NCI-H2171 (cell line): ENCODE measurements at places on chromosomes 6 and 20.
A peak's percentile ranks its signal among the peaks of the same experiment; 100 is the strongest.

DNA sequence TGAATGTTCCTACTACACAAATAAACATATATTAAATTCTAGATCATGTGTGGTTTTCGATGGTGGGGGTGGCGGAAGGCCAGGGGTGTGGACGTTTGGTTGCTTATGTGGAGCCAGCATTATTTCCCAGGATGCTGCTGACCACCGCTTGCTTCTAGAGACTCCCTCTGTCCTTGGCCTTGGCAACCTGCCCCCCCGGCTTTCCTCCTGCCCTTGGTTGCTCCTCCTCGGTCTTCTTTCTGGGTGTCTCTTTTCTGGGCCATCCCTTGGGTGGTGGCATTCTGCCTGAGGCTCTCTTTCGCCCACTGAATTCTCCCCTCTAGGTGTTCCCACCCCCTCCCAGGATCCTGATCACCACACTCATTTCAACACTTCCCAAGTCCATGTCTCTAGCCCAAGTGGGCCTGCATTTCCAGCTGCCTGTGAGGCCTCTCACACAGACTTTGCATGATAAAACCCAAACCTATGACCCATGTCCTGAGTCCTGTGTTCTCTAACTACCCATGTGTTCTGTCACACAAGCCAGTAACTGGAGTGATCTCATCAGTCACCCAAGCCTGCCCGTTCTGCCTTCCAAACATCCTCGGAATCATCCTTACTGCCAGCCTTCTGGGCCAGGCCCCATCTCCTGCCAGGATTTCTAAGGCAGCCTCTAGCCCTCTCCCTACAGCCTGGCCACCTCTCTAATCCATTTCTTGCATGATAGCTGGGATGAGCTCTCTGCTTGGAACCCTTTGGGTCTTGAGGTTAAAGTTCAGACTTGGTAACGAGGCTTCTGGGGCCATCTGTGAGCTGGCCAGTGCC is 71.2 kb downstream of the CDS2 start:
- no peak for DNase-seq

- DNase-seq, result no peak
Observed at GRCh38 chr6:81758221-81758620, 5.7 kb upstream of the TENT5A start.

DNA sequence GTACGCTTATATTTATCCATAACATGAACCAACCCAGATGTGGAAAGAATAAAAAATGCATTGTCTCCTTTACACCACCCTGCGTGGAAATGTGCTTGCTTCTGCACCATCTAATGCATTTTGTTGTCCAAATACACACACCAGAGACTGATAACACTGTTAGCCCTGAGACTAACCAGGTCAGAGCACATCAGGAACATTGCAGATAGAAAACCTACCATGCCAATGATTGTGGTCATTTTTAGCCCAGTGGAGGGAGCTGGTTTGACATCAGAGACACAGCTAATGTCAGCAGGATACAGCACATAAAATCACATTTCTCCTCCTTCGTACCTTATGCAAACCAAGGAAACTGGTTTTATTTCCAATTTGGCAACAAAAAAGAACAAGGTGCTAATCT is 528.7 kb downstream of the DOK5 start:
- DNase-seq, result no peak

DNA sequence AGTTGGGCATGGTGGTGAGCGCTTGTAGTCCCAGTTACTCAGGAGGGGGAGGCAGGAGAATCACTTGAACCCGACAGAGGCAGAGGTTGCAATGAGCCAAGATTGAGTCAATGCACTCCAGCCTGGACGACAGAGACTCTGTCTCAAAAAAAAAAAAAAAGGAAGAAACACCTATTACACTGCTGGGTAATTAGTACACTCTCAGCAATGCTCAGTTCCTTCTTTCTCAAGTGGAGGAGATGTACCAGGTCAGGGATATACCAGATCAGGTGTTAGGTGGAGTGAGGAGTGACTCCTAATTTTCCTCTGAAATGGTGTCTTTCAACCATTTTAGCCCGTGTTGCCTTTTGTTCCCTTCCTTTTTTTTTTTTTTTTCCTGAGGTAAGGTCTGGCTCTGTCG is 30.0 kb upstream of the UBR2 start:
- DNase-seq, result no peak

GRCh38 chr20:40562031-40562430 is 127.0 kb downstream of the MAFB start:
- no peak for DNase-seq

- DNase-seq, result no peak
Observed at GRCh38 chr6:169277619-169278018, 24.0 kb upstream of the THBS2 start.

GRCh38 chr6:45677381-45678284 is 299.9 kb upstream of the SUPT3H start:
- no peak for DNase-seq

- no peak for DNase-seq
Observed at GRCh38 chr6:107704347-107705013, 119.6 kb downstream of the SCML4 start.

GRCh38 chr6:92231171-92231701 is 1188.1 kb downstream of the EPHA7 start:
- DNase-seq, result no peak

GRCh38 chr6:101454106-101454676 is 60.7 kb downstream of the GRIK2 start:
- no peak for DNase-seq

DNA sequence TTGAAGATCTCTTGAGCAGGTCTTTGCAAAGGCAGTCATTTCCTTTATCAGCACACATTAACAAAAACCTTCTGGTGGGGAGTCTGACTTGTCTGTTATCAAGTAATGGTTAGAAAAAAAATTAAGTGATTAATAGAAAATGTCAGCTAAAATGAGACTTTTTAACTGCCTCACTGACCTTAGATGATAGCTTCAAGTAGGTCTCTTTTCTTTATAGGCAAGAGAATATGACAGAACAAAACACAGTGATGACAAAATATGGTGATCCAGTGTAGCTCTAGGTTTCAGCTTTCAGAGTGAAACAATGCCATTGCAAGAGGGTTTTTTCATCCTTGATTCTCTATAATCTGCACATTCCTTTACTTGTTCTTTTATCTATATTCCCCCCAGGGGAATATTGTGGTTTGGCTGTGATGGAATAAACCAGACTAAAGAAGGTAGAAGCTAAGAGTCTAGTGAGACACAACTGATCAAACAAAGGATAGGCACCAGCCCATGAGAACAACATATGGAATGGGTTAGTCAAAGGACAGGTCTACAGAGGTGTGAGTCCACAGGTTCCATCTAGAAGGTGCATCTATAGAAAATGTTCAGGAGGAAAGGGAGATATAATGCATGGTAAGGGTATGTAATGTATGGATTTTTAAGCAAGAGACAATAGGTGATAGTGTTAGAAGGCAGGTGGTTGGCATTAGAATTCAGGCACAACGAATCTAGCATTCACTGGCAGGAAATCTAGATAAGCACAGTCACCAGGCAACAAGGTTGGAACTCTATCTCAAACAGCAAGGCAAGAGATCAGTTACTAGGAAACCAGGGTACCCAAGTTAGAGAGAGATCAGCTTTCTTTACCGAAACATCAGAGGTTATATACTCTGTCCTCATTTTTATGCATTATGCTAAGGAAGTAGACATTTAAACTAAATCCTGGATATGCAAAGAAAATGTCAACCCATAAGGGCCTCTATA is 228.9 kb upstream of the SMLR1 start:
- no peak for DNase-seq

DNA sequence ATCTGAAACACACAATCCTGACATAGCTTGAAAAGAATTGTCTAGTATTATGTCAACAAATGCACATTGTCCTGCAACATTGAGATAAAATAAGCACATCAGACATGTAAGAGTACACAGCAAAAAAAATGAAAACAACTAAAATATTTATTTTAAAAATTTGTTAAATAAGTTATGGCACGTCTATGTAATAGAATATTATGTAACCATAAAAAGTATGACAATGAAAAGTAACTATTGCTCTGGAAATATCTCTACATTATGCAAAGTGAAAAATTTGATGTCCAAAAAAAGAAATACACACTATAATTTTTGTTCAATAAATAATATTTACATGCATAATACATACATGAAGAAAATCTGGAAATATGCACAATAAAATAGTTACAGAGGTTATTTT is 9.3 kb upstream of the ID4 start:
- DNase-seq, result no peak

- no peak for DNase-seq
Observed at GRCh38 chr6:11632795-11633511, 95.4 kb downstream of the TMEM170B start.

- peak; percentile 59 for DNase-seq
Observed at GRCh38 chr20:19756761-19757486, 1.1 kb upstream of the RIN2 start.

DNA sequence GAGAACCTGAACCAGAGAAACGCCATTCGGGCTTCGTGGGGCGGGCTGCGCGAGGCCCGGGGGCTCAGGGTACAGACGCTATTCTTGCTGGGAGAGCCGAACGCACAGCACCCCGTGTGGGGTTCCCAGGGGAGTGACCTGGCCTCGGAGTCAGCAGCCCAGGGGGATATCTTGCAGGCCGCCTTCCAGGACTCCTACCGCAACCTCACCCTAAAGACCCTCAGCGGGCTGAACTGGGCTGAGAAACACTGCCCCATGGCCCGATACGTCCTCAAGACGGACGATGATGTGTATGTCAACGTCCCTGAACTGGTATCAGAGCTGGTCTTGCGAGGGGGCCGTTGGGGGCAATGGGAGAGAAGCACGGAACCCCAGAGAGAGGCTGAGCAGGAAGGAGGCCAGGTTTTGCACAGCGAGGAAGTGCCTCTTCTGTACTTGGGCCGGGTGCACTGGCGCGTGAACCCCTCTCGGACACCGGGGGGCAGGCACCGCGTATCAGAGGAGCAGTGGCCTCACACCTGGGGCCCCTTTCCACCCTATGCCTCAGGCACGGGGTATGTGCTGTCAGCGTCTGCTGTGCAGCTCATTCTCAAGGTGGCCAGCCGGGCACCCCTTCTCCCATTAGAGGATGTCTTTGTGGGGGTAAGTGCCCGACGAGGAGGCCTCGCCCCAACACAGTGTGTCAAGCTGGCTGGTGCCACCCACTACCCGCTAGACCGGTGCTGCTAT is 904 bp downstream of the B3GALT4 start:
- DNase-seq, result no peak

DNA sequence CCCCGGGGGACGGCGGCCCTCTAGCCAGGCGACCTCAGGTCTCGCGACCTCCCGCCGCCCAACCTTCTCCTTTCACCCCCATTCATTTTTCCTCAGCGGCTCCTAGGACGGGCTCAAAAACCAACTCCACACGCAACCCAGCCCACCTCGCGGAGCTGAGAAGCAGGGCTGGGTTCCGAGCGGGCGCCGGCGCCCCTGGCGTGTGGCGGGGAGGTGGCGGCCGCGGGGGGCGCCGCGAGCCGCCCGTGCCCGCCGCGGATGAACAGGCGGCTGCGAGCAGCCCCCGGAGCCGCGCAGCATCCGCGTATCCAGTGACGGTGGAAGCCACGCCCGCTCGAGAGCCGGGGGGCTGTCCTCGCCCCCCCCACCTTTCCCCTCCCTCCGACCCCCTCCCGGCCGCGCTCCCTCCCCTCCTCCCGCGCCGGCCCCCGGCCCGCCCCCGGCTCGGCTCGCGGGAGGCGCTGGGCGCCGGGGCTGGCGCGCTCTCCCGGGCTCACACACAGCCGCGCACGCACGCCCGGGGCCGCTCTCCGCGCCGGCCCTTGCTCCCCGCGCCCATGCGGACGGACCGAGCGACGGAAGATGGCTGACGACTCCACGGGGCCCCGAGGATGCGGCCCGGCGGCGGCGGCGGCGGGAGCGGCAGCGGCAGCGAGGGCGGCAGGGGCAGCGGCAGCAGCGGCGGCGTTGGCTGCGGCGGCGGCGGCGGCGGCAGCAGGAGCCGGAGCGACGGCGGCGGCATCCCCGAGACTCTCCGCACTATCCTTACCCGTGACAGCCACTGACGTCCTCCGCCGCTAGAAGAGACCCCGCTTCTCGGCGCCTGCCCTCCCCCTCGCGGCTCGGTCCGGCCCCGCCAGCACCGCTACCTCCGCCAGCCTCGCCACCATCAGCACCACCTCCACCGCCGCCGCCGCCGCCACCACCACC is at the start of gene SOBP:
Gene SOBP, plus strand, starts transcription at position 482 of the 930 bp plus-strand sequence. CDS start 500 bp downstream, outside the sequence.
- DNase-seq, result peak; percentile 74

DNA sequence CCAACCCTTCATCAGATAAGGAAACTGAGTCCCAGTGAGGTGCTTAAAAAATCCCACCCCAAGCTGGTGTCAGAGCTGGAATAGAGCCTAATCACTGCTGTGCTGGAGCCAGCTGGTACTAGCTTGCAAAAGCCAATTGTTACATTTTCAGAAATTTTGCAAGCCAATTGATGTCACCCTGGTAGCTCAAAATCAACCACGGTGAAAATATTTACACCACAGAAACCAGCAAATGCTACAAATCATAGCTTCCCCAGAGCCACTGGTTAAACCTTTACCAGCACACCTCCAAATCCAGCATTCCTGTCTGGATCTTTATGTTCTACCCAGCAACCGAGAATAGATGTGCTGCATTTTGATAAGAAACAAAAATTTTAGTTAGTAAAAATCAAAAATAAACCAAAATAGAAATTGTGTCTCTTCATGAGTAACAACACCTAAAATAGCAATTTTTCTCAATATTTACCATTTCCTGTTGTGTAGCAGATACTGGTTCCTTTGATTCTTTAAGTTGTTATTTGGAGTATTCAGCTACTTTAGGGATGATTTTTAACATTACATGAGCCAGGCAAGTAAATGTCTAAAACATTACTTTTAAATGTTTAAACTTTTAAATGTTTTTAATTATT is 7.2 kb upstream of the LCA5 start:
- no peak for DNase-seq

DNA sequence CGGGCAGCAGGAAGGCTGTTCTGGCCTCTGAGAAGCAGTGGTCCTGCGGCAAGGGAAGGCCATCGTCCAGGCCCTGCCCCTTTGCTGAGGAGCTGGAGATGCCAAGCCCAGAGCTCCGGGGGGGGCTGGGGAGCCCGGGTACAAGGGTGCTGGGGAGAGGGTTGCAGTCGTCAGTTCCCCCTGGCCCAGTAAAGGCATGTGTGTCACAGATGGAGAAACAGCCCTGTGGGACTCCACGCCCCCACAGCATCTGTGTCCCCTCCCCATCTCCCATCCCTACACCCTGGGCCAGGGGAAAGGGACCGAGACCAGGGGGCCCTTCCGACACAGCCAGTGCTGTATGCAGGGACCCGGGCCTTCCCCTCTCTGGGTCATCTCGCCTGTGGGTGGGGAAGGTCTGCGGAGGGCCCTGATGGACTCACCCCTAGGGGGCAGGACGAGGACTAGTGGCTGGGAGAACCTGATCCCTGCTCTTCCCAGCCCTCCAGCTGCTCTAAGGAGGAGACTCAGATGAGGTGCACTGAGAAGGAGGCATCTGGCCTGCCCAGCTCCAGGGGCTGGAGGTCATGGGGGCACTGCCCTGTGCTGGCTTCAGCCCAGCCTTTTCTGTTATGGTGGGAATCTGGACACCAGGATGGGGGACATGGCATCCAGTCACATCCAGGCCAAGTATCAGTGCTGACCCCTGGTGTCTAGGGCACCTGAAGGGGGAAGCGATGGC is 609 bp downstream of the MYL9 start:
- no peak for DNase-seq

DNA sequence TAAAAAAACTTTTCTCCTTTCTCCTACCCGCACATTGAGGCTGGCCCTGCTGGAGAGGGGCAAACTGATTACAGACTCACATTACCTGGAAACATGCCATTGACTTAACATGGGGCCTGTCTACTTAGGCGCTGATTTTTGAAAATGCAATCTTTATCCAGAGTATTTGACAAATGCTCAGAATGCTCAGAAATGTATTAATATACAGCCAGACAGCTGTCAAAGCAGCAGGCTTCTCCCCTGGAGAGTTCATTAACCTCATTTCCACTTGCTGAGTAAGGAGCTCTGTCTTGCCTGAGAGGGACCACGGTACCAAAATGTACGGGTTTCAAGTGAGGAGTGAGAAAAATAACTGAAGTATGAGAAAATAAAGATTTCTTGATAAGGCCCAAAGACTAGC is 95.7 kb downstream of the PAX1 start:
- DNase-seq, result no peak
